ENCODE measurements at places on chromosomes 7 and 10. TPM values are rescaled to one million over a fixed set of nuclear protein-coding genes. Genes with fewer than 3 reads are reported as not detected.
A peak's percentile ranks its signal among the peaks of the same experiment; 100 is the strongest.

MGAM2 gene
- 0.04 TPM for polyA plus RNA-seq

GIMAP1 gene
- 2.9 TPM for polyA plus RNA-seq

PGAM2 gene
- polyA plus RNA-seq, result 319 TPM

LIPK gene
- not detected for polyA plus RNA-seq

FAM221A gene
- polyA plus RNA-seq, result 2.5 TPM

ENKUR gene
- polyA plus RNA-seq, result 0.30 TPM

CLCN1 gene
- polyA plus RNA-seq, result 2.5 TPM

CALHM3 gene
- polyA plus RNA-seq, result not detected

DNA sequence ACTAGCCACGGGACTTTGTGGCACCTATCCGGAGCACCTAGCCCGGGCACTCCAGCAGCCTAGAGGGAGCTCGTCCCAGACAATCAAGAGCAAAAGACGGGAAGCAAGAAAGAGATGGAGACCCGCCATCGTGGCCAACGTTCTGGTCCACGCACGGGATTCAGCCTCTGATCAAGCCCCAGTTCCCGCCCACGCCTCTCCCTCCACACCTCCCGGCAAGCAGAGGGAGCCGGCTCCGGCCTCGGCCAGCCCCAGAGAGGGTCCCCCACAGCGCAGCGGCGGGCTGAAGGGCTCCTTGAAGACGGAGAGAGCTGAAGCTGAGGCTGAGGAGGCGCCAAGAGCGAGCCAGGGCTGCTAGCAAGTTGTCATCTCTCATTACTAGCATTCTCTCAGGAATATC lies 992 bp upstream of the SLC39A12 start:
- no peak for DNase-seq

DNA sequence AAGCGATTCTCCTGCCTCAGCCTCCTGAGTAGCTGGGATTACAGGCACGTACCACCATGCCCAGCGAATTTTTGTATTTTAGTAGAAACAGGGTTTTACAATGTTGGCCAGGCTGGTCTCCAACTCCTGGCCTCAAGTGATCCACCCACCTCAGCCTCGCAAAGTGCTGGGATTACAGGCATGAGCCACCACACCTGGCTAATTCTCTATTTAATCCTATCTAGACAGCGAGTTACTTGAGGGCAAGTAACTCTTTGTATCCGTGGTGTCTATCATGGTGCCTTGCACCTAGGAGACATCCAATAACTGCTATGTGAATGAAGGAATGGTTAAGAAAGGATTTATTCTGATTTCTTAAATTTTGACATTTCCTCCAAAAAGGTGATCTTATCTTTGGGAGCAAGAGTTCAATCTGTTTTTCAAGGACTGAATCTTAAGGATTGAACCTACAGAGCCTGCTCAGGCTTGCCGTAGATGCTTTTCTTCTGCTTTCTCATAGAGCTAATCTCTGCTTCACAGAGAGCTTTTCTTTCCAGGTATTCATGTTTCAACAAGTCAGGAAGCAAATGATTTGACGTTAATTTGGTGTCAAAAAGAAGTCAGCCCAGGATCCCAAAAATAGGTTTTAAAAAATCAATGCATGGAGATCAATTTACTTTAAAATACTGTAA lies 101.6 kb downstream of the CUL2 start:
- DNase-seq, result no peak

DNA sequence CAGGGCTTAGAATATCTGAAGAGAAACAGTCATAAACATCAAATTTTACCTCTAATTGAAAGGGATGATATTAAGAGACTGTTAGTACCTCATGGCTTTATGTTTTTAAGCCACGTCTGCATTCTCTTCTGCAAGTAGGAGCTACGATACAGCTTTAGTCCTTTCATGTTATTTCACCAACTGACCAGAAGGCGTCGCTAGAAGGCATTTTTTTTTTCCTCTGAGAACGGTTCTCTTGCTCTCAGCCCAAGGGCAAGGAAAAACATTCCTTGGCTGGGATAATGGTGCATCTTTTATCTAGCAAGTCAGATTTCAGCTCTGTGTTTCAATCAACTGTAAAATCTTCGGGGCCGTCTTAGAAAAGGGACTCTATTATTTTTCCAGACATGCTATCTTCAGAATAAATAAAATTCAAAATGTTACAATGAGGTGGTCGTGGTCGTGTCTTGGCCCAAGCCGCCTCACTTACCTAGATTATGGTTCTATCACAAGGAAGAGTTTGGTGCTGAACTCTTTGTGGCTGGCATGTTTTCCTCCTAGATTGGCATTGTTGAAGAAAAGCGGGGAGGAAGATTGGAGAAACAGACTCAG lies 41.6 kb upstream of the LYZL2 start:
- peak; percentile 81 for DNase-seq

DNA sequence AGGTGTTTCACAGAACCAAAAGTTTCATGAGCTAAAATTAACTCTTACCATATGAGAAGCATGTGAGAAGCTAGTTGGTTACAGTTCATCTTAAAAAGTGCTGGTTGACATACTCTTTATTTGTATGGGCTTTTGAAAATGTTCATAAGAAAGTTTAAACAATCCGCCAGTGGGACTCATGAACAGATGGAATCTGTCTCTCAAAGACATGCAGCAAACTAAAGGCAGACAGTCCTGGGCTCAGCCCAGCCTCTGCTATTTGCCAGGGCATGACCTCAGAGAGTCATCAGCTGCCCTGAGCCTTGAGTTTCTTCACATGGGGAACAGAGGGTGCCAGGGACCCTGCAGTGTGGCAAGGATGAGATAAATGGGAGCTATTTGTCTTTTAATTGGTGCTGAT lies 3.2 kb downstream of the PYROXD2 start:
- DNase-seq, result no peak

DNA sequence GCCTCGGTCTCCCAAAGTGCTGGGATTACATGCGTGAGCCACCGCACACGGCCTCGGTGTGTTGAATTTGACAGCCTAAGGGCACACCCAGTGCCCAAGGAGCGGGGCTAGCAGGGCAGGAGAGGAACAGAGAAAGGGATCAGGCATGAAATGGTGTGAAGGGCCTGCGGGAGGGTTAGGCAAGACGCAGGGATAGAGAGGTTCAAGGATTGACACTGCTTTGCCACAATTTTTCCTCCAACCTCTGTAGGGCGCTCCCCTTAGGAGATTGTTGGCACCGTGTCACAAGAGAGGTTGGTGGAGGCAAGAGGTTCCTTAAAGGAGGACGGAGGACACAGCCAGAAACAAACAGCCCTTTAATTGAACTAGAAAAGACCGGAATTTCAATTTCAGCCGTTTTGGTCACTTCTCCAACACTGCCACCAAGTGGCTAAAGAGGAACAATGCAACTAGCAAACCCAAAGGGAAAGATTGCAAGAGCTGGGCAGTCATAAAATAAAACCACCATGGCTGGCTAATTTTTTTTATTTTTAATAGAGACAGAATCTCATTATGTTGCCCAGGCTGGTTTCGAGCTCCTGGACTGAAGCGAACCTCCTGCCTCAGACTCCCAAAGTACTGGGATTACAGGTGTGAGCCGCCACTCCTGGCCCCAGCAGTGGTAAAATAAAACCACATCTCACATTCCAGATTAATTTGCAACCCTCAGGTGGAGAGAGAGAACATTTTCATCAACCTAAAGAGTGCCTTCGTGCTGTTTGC lies 6.9 kb upstream of the CREB3L2 start:
- DNase-seq, result peak; percentile 70

DNA sequence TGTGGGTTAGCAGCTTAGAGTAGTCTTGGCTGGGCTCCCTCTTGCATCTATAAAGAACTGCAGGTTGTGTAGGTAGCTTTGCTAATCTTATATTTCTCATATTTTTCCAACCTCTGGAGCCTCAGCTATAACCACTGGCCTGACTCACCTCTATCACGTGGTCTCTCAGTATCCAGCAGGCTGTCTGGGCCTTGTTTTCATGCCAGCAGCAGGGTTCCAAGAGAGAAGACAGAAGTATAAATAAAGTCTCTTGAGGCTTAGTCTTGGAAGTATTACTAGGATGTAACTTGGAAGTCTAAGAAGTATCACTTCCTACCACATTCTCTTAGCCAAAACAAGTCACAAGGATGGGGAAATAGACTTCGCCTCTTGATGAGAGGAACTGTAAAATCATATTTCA lies 73.3 kb downstream of the WIPF3 start:
- peak; percentile 47 for DNase-seq

GRCh38 chr10:59838085-59838789 lies 68.1 kb downstream of the CCDC6 start:
- DNase-seq, result no peak

DNA sequence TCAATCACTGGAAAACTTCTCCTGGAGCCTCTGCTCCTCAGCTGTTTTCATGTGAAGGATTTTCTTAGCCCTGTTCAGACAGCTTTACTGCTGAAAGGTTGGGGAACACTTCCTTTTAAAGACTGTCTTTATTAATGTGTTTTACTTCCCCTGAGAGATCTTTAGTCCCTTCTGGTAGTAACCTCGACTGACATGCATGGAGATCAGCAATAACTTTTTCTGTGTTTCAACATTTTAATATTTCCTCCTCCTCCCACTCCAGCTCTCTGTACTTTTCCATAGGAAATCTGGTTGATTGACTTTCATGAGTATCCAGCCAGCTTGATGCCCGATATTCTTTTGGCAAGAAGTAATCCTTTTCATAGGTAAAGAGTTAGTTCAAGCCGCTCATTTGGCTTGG lies 62.7 kb upstream of the STRIP2 start:
- DNase-seq, result no peak

- DNase-seq, result no peak
Observed at GRCh38 chr7:29946428-29947186, 43.0 kb downstream of the SCRN1 start.

GRCh38 chr10:62402508-62402907 lies 28.3 kb downstream of the ZNF365 start:
- DNase-seq, result no peak

- DNase-seq, result no peak
Observed at GRCh38 chr10:67935223-67935622, 50.8 kb downstream of the SIRT1 start.

- DNase-seq, result no peak
Observed at GRCh38 chr7:7556852-7557251, 9.8 kb upstream of the MIOS start.

DNA sequence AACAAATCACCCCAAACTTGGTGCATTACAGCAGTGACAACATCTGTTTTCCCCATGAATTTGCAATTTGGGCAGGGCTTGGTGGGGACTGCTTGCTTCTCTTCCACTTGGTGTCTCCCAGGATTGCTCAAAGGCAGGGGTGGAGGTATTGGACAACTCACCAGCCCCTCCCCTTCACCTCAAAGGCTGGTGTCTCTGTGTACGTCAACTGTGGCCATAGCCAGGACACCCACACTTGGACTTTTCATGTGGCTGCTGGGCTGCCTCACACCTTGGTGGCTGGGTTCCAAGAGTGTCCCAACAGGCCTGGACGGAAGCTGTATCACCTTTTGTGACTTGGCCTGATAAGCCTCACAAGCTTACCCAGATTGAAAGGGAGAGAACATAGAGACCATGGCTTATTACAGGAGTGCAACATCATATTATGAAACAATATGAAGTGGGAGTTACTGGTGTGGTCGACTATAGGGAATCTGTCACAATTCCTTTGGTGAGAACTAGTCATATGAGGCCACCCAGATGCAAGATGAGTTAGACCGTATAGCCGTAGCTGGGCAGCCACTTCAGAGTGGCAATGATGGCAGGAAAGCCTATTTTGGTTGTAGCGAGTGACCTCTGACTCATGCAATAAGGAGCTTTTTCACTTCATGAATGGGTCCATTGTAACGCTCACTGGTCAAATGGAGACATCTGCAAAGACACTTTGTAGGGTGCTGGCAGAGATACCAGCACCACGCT lies 187.6 kb upstream of the ITGB1 start:
- DNase-seq, result no peak

GRCh38 chr7:127486654-127487053 lies 94.1 kb upstream of the ZNF800 start:
- no peak for DNase-seq

GRCh38 chr10:74825371-74826141 lies 844 bp upstream of the KAT6B start:
- DNase-seq, result no peak

DNA sequence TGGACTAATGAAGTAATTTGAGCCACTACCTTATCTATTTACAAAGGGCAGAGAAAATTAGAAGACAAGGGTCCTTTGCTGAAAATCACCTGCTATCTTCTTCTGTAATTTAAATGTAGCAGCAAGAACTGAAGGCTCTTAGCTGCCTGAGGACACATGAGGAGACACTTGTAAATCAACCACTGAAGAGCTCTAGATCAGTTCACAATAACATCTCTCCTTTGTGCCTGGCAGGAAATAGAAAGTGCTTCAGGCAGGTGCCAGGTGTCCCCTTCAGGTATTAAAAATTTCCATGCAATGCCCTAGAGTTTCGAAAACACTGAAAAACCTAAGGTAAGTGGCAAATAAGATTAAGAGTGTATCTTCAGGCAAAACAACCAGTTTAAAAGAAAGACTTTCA lies 474.6 kb downstream of the GRM8 start:
- no peak for DNase-seq

- DNase-seq, result no peak
Observed at GRCh38 chr7:137755427-137755826, 91.3 kb downstream of the DGKI start.

DNA sequence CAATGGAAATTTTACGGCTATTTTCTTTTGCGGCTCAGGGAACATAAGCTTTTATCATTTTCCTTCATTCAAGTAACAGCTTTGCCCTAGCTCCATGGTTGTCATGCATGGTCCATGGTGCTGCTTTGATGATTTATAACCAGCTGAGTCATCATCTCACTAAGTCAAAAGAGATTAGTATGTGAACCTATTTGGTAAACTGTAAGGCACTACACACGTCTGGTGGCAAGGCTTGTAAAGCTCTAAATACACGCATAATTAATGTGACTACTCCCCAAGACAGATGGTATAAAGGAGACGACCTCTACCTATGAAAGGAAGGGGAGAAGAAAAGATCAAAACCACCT lies 340.2 kb downstream of the KCNMA1 start:
- no peak for DNase-seq

DNA sequence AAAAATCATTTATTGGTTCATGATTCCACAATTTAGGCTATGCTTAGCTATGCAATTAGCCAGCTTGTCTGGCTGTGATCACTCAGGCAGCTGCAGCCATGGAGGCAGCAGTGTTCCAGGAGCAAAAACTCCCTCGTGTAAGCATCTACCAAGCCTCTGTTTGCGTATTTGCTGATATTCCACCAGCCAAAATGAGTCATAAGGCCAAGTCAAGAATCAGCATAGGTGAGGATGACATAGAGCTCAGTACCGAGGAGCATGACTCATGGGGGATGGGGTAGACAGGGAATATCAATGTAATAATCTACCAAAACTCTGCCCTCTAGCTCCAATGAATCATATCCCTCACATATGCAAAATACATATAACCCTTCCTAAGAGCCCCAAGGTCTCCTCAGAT lies 63.3 kb downstream of the IMMP2L start:
- no peak for DNase-seq

- DNase-seq, result peak; percentile 65
Observed at GRCh38 chr10:61779950-61780659, 117.4 kb downstream of the CABCOCO1 start.

Measured in hindlimb muscle (tissue), 1 donor.